Activated T-helper 2 cell treated with anti-CD3 and anti-CD28 coated beads, Interferon-gamma antibody, Interleukin-2, Interleukin-4, amounts not matched to agents 10 μg/mL and 5 μg/mL and 100 μg/mL, durations not matched to agents 14 hours and 24 hours and 36 hours (primary cell): ENCODE measurements at places on chromosomes 6 and 20.

DNA sequence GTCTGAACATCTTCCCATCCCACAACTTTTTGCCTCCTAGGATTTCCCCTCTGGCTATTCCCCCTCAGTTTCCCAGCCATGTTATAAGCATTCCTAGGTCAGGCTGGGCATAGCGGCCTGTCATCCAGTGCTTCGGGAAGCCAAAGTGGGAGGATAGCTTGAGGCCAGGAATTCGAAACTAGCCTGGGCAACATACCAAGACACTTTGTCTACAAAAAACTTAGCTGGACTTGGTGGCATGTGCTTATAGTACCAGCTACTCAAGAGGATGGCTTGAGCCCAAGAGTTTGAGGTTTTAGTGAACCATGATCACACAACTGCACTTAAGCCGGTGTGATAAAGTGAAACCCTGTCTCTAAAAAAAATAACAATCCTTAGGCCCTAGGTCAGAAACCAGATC, 447.4 kb downstream of the KIF16B start:
- DNase-seq: no peak

DNA sequence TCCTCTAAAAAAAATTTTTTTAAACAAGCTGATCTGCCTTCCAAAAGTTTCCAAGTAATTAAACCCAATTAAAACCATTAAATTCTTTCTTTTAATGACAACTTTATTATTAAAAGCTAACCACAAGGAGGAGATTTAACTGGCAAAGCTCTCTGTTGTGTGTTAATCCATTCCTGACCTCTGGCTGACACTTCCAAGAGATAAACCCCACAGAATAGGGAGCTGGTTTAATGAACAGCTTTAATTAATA, 230.8 kb downstream of the EYA2 start:
- DNase-seq: no peak

GRCh38 chr6:87900160-87900698, 147.4 kb upstream of the SPACA1 start:
- no peak for DNase-seq

GRCh38 chr6:112122756-112123155, 35.4 kb downstream of the FAM229B start:
- no peak for DNase-seq

DNA sequence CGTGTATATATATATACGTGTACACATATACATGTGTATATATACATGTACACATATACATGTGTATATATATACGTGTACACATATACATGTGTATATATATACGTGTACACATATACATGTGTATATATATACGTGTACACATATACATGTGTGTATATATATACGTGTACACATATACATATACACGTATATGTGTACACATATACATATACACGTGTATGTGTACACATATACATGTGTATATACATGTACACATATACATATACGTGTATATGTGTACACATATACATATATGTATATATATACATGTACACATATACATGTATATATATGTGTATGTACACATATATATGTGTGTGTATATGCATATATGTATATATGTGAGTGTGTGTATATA, 317.2 kb downstream of the LAMA2 start:
- no peak for DNase-seq

DNA sequence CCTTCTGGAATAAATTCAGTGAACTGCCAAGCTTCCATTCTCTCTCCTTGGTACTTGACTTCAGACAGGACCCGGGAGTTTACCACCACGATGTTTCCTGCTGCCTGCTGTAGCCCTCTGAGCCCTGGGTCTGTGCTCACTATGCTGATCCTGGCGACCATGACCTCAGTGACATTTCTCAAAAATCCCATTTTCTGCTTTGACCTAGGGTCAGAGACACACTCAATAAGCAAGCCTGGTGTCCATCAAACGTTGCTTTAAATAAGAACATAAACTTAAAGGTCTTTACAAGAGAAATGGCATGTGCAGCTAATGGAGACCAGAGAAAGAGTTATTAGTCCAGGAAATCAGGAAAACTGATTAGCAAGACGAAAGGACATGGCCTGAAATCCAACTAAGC, 509.7 kb upstream of the SULF2 start:
- DNase-seq: no peak

GRCh38 chr6:115203381-115203780, 857.3 kb downstream of the FRK start:
- no peak for DNase-seq

GRCh38 chr6:148854096-148854495, 107.3 kb downstream of the UST start:
- DNase-seq: no peak

DNA sequence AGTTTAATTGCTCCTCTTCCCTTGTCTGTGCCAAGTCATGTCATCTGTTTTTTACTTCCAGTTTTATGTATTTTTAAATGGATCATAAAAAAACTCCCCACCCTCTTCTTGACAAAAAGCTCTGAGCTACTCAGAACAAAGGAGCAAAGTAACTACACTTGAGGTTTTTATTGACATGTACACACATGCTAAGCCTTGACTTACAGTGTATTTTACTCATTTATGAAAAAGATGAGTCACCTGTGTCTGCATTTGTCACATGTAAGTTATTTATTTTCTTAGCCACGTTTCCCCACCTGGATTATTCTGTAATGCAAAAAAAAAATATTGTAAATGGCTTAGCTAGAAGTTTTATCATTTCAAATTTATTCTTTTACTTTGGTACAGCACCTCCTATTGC, 628.8 kb upstream of the SLC35B3 start:
- no peak for DNase-seq

GRCh38 chr20:24735263-24735662, 213.8 kb upstream of the CST7 start:
- DNase-seq: no peak

DNA sequence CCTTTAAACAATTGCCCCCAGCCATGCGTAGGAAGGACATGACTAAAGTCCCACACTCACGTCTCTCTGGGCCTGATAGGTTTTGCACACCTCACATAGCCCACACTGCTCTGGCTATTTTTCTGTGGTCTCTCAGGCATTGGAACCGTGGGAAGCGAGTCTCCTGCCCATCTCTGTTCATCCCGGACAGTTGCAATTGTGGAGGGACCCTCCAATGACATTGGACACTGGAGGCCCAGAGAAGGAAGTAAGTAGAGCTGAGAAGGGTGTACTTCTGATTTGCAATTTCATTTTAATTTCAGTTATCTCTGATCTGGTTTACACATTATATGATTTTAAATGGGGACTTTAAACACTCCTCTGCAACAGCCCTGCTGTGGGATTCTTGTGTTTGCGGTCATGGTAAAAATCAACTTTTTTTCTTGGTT, 23.3 kb upstream of the CST3 start:
- DNase-seq: no peak

DNA sequence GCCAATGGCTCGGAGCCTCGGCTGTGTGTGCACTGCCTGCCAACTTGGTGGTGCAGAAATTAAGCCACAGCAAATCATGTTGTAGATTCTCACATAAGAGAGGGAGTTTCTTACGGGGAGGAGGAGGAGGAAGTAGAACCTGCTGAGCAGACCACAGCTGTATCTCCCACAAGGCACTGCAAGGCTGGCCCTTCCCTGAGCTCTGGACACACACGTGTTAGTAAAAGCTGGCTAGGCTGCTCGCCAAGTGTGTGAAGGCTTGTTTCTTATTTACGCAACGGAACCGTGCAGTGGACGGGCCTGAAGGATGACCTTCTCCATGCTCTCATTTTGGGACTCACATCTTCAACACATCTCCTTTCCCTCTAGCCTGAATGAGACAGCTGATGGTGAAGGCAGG, 15.7 kb upstream of the QKI start:
- DNase-seq: no peak

- no peak for DNase-seq
Observed at GRCh38 chr6:129284225-129284624, 401.3 kb downstream of the LAMA2 start.

DNA sequence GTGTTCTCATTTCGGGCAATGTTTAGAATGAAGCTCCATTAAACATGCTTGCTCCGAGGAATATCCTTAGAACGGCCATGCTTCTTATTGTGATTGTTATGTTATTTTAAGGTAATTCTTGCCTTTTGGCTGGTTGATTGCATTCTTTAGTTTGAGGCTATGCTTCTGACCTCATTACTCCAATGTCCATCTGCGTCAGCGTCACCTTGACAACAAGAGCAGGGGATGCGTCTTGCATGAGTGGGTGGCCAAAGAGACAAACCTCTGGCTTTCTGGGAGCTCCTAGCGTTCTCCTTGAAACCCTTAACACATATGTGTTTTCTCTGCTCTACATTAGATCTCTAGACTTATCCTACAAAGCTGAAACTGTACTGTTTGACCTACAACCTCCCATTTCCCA, 184.3 kb downstream of the THBS2 start:
- no peak for DNase-seq

DNA sequence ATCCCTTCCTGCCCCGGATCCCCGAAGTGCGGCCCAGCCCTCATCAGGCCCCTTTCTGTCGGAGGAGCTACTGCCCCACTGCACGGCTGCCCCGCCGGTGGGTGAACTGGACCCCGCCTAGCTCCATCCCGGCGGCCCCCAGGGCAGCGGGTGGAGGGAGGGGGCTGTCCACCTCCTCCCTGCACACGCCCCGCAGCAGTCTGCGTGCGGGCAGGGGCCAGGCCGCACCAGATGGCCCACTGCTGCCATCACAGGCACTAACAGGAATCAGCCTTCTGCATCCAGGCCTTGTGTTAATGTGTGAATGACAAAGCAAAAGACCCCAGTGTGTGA, 54.9 kb upstream of the UNC93A start:
- no peak for DNase-seq

- no peak for DNase-seq
Observed at GRCh38 chr20:33431797-33432381, 11.7 kb downstream of the SNTA1 start.

DNA sequence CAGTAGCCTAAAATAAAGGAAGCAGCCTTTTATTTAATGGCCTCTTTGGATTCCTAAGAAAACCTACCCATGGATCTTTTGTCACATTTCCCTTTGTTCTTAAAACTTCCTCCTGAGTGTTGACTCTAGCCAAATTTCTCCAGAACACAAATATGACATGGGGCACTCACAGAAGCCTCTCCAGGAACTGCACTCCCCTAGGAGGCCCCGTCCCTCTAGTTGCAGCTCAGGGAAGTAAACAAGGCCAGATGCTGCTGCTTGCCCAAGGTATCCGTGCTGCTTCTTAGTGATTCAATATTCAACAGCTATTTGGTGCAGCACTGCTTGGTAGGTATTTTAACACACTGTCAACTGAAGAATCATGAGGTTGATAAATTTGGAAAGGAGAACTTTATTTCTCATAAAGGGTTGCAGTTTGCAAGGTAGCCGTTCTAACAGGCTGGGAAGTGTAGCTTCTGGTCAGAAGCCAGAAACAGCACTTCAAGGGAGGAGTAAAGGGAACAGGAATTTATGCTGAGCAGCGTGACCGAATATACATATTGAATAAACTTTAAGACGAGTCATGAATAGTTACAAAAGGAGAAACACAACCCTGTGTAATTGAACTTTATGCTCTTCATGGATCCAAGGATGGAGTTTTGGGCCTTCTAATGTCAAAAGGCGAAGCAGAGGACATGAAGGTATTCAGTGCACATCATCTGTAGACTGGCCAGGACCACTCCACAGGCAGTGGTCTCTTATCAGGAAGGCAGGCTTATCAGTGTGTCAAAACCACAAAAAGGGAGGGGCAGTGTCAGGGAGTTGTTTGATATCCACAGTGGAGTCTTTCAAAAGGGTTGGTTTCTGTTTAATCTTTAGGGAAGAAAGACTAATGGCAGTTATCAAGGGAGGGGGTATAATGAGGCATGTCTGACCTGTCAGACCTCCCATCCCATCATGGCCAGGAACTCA, 63.3 kb downstream of the CD24 start:
- no peak for DNase-seq

DNA sequence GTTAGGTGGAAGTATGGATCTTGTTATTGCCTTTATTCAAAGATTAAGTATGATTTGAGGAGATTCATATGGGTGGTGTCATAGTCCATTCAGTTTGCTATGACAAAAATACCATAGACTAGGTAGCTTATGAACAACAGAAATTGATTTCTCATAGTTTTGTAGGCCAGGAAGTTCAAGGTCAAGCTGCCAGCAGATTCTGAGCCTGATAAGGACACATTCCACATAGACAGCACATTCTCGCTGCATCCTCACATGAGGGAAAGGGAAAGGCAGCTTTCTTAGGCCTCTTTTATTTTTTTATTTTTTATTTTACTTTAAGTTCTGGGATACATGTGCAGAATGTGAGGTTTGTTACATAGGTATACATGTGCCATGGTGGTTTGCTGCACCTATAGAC, 27.7 kb downstream of the ME1 start:
- DNase-seq: no peak

- DNase-seq: no peak
Observed at GRCh38 chr20:13029687-13030375, 21.1 kb downstream of the SPTLC3 start.

DNA sequence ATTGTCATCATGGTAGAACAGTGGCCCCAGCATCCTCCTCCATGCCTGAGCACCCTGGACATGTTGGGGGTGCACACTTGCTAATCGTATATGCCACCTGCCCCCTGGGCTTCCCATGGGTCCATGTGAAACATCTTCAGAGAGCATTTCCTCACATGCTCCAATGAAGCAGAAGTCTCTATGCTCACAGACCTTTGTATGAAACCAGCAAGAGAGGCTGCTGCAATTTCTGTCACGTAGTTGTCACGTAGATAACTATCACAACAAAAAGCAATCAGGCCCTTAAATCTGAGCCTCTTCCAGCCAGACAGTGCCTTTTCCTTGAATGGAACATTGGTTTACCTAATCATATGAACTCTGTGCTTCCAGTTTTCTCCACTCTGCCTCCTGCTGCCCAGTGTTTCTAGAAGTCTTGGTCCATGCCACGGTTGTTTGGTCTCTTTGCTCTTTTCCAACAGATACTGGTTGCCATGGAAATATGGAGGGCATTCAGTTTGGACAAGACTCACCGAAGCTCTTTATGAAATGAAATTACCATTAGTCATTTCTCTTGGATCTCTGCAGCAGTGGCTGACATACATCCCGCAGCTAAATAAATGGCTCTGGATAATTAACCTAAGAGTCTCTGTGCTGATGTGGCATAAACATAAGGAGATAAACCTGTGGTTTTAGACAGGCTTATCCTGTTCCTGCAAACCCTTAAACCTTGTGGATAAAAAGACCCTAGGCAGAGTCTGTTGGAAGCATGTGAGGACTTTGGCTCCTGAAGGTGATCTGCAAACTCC, 172.8 kb upstream of the SYNDIG1 start:
- no peak for DNase-seq

DNA sequence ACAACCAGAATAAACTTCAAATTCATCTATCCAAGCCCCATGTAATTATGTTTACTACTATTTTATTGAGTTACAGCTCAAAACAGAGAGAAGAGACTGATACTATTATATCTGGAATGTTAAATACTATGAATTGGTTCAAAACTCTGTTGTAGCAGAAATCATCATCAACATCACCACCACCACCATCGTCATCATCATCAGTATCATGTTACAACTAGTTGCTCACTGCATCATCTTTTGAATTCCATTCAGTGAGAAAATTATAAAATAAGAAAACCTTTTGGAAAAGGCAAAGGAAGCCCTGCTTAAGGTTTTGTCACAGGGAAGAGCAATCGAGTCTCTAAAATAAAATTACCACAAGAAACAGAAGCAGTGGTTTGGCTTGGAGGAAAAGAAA, 36.2 kb upstream of the THEMIS start:
- DNase-seq: no peak
